ENCODE measurements at places on chromosomes 5 and 9.
A peak's percentile ranks its signal among the peaks of the same experiment; 100 is the strongest.

DNA sequence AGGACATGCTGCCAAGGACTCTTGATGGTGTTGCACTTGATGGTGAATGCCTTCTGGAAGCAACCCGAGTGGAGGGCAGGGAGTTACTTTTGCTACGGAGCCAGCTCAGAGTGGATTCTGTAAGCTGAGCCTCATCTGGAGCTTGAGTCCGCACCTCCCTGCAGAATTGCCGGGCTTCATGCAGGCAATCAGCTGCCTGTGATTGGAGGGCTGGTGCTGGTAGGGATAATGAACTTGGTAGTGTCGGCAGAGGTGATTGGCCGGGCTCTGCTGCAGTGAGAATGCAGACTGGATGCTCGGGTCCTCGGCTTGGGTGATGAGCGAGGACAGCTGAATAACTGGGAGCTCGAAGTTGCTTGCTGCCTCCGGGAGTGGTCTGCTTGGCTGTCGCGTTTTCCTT lies 23.1 kb downstream of the SLC25A25 start:
- DNase-seq = peak; percentile 80

DNA sequence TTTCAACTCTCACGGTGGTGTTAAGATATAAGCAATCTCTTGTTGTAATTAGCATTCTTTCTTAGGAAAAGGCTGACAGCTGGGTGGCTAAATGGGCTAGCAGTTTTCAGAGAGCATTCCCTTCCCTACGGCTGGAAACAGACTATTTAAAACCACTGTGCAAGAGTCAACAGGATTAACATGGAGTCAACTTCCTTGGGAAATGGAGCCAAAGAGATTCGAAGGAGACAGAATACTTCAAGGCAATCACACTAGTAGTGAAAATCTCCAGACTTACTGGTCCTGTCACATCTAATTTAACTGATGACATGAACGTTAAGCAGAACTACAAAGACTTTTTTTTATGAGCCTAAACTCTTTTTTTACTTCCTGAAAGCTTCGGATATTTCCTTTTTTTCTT lies 453.3 kb upstream of the ITGA1 start:
- no peak for DNase-seq

GRCh38 chr5:161414896-161415295 lies 131.6 kb downstream of the GABRB2 start:
- no peak for DNase-seq

GRCh38 chr5:173029499-173029921 lies 26.6 kb upstream of the CREBRF start:
- DNase-seq = no peak

- no peak for DNase-seq
Measured at GRCh38 chr9:132511191-132511999, 71.0 kb upstream of the BARHL1 start.

DNA sequence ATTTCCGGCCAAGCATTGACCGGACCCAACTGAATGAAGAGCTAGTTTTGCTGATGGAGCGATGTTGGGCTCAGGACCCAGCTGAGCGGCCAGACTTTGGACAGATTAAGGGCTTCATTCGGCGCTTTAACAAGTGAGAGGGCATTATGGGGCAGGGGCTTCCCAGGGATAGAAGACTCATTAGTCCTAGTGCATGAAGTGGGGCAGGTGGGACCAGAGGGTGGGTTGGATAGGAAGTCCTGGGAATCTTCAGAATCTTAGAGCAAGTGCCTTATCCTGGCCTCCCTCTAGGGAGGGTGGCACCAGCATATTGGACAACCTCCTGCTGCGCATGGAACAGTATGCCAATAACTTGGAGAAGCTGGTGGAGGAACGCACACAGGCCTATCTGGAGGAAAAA lies 6.0 kb downstream of the SPAG8 start:
- no peak for DNase-seq

DNA sequence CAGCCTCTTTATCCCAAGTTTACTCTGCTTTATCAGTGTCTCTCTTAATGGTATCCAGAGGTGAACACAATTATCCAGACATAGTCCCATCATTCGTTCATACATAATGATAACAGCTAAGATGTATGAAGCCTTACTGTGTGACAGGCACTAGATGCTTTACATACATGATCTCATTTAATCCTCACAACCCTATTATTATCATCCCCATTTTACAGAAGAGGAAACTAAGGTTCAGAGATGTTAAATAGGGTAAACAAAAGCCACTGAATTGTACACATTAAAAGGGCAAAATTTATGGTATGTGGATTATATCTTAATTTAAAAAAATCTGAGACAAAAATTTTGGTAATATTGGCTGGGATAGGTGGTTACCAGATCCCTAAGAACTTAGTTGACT lies 124.1 kb upstream of the TBC1D2 start:
- DNase-seq = no peak

DNA sequence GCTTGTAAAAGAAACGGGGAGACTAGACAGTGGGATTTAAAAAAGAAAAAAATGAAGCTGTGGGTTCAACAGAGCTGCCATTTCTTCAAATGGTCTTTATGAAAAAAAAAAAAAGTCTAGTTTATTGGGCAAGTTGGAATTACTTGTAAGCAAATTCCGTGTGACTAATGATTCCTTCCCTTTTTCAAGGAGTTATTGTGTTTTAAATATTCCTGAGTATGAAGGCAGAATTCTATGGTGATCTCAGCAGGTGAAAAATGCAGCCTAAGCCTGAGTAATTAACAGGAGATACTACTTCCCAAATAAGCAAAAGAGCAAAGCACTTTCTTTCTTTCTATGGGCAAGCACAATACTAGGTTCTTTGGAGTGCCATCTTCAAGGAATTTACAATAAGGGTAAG lies 481.9 kb downstream of the ZNF608 start:
- DNase-seq = no peak

- DNase-seq = no peak
Measured at GRCh38 chr9:93713716-93714115, 137.3 kb downstream of the PHF2 start.

- no peak for DNase-seq
Measured at GRCh38 chr5:178176791-178177190, 10.4 kb downstream of the GMCL2 start.

GRCh38 chr9:35116539-35116897 lies 856 bp upstream of the ATOSB start:
- DNase-seq = no peak

- DNase-seq = peak; percentile 90
Measured at GRCh38 chr5:59829386-59829785, 64.1 kb downstream of the PDE4D start.

DNA sequence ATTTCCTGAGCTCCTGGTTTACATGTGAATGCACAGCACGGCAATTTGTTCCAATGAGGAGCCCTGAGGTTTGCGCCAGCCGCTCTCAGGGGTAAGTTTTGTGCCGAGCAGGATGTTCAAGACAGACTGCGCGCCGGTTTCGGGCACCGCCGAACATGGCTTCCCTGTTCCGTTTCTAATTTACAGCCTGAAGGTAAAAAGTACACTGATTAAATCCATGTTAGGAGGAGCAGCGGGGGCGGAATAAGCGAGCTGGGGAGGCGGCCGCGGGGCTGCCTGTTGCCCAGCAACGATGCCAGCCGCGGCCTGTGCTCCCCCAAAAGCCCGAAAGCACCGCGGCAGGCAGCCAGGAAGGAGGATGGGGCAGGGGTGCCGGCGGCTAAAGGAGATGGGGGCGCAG lies 6.4 kb downstream of the SOWAHA start:
- DNase-seq = no peak

- DNase-seq = no peak
Measured at GRCh38 chr9:33196736-33197135, 29.6 kb upstream of the B4GALT1 start.

- DNase-seq = no peak
Measured at GRCh38 chr5:106392766-106393165, 1278.0 kb downstream of the EFNA5 start.

DNA sequence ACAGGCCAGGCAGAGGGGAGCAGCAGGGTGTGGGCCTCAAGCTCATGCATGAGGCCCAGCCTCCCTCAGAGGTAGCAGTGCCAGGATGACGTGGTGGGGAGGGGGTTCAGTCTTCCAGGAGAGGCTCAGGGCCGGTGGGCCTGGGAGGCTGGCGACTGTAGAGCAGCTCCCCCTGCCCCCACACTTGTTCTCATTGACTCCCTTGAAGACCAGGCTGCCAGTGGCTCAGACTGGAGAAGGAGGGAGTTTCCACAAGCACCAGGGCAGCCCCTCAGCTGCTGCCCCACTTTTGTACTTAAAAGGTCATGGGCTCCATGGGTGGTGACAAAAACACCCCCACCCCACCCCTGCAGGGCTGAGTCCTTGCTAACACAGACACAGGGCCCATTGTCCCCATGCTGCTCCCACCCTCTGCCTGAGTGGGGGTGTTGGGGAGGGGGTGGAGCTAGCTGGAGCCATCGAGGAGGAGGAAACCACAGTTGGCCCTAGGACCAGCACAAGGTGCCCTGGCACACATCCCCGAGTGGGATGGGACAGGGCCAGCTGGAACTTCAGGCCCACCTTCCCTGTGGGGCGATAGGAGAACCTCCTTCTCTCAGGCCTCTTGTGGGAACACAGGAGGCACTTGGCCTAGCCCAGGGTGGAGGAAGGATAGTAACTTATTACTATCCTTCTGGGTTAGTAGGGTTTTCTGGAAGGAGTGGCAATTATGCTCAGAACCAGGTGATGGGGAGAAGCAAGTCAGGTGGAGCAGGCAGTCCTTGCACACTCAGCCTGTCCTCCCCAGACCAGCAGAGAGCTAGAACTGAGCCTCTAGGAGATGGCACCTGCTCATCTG lies 10.7 kb downstream of the PDLIM4 start:
- DNase-seq = no peak

DNA sequence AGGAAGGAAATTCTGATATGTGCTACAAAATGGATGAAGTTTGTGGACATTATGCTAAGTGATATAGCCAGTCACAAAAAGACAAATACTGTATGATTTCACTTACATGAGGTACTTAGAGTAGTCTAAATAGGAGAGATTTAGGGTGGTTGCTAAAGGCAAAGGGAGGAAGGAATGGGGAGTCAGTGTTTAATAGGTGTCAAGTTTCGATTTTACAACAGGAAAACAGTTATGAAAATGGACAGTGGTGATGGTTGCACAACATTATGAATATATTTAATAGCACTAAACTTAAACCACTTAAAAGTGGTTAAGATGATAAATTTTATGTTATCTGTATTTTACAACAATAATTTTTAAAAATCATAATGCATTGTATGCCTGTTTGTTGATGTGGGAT lies 40.4 kb upstream of the ECM2 start:
- DNase-seq = no peak

DNA sequence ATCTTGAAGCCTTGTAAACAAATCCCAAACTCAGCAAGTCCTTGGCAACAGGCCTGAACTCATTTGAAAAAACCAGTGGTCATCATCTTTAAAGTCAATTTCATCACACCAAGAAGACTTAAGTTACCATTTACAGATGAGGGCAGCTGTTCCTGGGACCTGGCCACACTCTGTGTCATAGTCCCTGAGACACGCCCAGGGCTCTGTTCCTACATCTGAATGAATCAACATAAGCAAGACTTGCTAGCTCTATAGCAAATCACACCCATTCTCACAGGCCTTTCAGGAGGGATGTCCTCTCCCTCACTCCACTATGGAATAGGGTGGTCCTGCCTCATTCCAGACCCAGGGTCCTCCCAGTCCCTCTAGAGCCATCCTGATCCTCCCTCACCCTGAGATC lies 142.8 kb downstream of the NSG2 start:
- no peak for DNase-seq

GRCh38 chr5:143244990-143245389 lies 158.5 kb downstream of the NR3C1 start:
- no peak for DNase-seq

DNA sequence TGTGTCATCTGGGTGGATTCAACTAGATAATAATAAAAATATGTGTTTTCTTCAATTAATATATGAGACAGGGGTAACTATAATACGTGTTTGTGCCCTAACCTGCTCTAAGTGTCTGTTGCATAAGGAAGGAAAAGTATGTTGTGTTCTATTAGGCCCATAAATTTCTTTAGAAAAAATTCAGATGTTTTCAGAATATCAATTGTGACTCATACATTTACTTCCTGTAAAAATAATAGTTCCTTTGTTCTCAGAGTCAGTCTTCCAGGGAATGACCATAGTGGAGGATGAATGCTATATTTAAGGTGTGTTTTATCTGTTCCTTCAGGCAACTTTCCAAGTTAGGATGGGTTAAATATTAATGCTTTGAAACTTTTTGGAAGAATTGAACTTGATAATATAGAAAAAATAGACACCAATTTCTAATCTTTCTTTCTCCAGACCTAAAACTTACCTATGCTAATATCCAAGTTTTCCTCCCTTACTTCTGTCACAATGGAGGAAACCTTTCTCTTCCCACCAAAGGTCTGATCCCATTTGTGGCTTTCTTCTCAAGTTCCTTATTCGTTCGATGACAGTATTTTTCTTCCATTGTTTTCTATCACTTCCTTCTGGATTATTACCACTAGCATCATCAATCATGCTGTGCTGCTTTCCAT lies 49.9 kb downstream of the ISL1 start:
- no peak for DNase-seq

DNA sequence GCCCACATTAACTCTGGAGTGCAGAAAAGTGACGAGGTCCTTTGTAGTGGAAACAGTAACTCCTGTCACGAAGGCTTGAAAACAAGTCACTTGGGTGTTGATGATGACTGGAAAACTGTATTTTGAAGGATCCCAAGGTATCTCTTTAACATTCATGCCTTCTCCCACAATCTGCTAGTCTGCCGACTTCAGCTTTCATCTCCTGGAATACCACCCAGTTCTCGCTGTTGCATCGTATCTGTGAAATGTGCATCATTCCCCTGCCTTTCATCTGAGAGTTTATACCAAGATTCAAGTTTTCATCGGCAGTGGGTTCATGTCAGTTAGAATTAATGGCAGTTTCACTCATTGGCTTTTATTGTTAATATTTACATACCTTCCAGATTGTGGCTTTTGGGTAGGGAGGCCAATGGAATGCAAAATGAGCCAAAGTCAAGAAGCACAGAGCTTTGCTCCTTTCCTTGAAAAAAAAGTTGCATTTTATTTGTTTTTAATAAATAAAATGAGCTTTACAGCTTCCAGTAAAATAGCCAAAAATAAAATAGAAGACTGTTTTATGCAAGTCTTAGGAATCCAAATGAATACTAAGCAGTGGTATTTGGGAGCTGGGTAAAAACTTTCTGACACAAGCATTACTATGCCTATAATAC lies 575.2 kb upstream of the WWC1 start:
- DNase-seq = peak; percentile 83

DNA sequence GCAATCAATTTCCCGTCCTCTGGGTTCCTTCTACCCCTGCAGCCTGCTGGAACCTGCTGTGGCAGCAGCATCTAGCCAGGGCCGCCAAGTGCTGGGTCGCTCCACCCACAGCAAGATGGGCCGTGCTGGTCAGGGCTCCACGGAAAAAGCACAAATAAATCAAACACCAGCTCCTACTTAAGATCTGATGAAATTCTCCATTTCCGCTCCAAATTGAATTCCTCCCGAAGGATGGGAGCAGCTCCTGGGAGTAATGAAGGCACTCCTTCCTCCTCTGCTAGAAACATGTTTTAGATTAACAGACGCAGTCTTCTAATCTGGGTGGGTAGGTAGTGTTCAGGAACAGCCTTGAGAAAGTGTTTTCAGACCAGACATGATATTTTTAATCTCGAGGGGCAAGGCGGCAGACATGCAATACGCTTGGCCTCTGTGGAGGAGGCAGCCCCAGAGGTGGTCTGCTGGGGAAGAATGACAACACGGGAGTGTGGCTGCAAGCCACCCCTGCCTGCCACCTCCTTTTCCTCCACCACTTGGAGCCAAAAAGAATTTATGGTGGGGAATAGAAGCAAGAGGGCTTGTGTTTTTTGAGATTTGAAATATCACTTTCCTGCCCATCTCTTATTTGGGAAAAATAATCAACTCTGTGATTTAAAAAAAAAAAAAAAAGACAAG lies 194.1 kb downstream of the AOPEP start:
- DNase-seq = peak; percentile 90

GRCh38 chr9:37707748-37708147 lies 45.9 kb upstream of the TRMT10B start:
- no peak for DNase-seq
